Naive B cell (primary cell): ENCODE measurements at places on chromosomes 5 and 9. TPM values are rescaled to one million over a fixed set of nuclear protein-coding genes. Genes with fewer than 3 reads are reported as not detected.
A peak's percentile ranks its signal among the peaks of the same experiment; 100 is the strongest.

The BTNL8 gene
- not detected for polyA plus RNA-seq

The NCS1 gene
- not detected for polyA plus RNA-seq

The SLC46A2 gene
- not detected for polyA plus RNA-seq

The FOXD4L6 gene
- polyA plus RNA-seq: not detected

The SPOCK1 gene
- polyA plus RNA-seq: not detected

The SURF4 gene
- polyA plus RNA-seq: 89.8 TPM

DNA sequence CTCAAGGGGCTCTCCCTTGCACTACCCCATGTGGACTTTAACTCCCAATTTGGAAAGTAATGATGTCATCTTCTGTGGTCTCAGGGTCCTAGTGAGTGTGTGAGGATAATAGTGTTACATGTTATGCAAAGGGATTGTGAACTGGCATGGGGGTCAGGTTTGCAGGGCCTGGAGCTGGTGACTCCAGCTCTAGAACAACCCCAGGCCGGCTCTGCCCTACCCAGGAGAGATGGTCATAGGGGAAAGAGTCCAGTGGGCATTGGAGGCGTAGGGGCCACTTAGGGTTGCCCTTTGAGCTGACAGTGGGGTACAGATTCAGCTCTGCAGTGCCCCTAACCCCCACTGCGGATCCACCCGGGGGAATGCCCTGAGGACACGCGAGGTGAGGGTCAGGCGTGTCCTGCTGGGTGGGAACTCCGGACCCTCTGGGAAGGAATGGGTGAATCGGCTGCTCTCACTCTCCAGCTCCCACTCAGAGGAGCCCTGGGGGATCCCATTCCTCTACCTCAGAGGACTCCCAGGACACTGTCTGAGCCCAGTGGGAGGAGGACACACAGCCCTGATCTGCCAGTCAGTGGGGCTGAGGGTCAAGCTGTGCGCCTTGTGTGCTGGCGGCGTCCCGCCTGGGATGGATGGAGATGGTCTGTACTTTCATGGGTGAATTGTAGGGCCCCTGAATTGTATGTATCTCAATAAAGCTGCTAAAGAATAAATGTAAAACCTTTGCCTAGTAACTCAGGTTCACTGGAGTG lies 2.5 kb upstream of the NKD2 start:
- H3K4me3 ChIP-seq: peak overlapping the region; percentile 11
- H3K4me1 ChIP-seq: peaks cover 16% of the 10 kb centered on the region
- H3K27me3 ChIP-seq: peaks cover 44% of the 10 kb centered on the region
- no peak for DNase-seq
- no peak overlapping the region for H3K27ac ChIP-seq

DNA sequence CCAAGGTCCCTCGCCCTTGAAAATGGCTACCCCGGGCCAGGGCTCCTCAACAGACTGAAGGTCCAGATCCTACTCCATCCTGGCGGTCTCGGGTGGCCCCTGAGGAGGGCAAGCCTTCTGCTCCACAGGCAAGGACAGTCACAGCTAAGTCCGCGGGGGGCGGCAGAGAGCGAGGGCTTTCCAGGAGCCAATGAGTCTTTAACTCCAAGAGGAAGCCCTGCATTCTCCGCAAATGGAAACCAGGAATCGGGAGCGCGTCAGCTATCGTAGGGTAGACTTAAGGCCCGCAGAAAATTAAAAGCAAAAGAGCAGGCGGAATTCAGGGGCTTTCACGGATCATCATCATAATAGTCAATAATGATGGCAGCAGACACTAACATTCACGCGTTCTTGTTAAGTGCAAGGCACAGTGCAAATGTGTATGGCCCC lies 87.8 kb upstream of the TNFAIP8 start:
- peak; percentile 85 for DNase-seq
- peaks cover 9% of the 10 kb centered on the region for H3K36me3 ChIP-seq
- peaks cover 59% of the 10 kb centered on the region for H3K4me1 ChIP-seq
- peak overlapping the region; percentile 98 for H3K4me3 ChIP-seq
- no peaks in the 10 kb centered on the region for H3K27me3 ChIP-seq

DNA sequence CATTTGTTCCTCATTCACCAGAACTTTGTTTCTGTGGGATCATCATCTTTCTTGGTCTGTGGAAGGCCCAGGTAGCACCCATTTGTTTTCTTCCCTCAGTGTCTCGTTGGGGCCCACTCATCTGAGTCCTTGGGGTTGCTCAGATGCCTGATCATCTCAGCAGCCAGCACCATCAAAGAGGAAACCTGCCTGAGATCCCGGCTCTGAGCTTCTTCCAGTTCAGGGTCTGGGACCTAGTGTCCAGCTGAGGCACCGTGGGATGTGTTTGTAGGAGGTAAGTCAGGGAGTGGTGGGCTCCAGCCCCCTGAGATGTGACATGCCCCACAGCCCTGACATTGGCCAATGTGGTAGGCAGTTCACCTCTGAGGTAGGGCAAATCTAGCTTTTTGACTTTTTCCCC lies 9.4 kb upstream of the CD180 start:
- H3K36me3 ChIP-seq: no peaks in the 10 kb centered on the region
- peak overlapping the region; percentile 79 for H3K4me3 ChIP-seq
- DNase-seq: no peak

GRCh38 chr9:109976303-109976702 lies 196.3 kb downstream of the PALM2AKAP2 start:
- no peak overlapping the region for H3K4me3 ChIP-seq
- H3K36me3 ChIP-seq: no peaks in the 10 kb centered on the region
- peaks cover 95% of the 10 kb centered on the region for H3K4me1 ChIP-seq
- peak overlapping the region; percentile 96 for H3K27ac ChIP-seq
- DNase-seq: no peak

DNA sequence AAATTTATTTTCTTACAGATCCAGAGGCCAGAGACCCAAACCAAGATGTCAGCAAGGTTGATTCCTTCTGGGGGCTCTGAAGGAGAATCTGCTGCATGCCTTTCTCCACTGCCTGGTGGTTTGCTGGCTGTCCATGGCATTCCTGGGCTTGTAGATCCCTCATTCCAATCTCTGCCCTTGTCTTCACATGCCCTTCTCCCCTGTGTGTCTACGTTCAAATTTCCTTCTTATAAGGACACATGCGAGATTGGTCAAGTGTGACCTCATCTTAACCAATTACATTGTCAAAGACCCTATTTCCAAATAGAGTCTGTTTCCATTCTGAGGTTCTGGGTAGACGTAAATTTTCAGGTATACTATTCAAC lies 84.5 kb upstream of the RAI14 start:
- no peaks in the 10 kb centered on the region for H3K27me3 ChIP-seq
- no peaks in the 10 kb centered on the region for H3K4me1 ChIP-seq
- no peak overlapping the region for H3K4me3 ChIP-seq
- H3K36me3 ChIP-seq: no peaks in the 10 kb centered on the region
- DNase-seq: no peak

- no peak for DNase-seq
- H3K4me1 ChIP-seq: peaks cover 13% of the 10 kb centered on the region
- no peak overlapping the region for H3K4me3 ChIP-seq
- H3K27ac ChIP-seq: no peak overlapping the region
- no peaks in the 10 kb centered on the region for H3K36me3 ChIP-seq
These were observed 7.3 kb upstream of the FCN1 start for GRCh38 chr9:134925011-134925511.

GRCh38 chr5:103086547-103086946 lies 33.4 kb downstream of the GIN1 start:
- no peak overlapping the region for H3K4me3 ChIP-seq
- H3K27ac ChIP-seq: no peak overlapping the region
- no peak for DNase-seq
- H3K36me3 ChIP-seq: peaks cover 54% of the 10 kb centered on the region

DNA sequence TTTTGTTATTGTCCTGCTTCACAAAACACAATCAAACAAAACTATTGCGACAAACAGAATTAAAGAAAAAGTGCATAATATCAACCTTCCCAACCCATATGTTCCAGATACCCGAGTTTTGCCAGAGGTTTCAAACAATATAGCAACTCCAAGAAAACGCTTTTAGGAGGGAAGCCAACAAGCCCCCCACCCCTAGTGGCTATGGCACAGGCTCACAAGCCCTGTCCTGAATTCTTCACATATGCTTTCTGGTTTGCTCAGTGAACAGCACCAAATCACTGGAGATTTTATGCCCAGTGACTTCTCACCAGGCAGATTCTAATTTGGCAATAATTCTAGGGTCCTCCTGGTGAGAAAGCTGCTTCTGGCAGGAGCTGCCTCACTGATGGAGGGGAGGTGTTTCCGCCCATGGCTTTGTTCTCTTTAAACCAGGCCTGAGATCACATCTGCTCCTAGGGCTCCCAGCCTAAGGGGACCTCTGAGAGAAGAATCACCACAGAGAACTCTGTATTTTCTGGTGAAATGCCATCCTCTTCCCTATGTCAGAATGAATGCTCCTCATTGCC lies 1982.4 kb downstream of the EFNA5 start:
- no peaks in the 10 kb centered on the region for H3K27me3 ChIP-seq
- no peak for DNase-seq
- H3K27ac ChIP-seq: no peak overlapping the region
- no peak overlapping the region for H3K4me3 ChIP-seq
- H3K36me3 ChIP-seq: no peaks in the 10 kb centered on the region

- peak; percentile 65 for DNase-seq
- no peaks in the 10 kb centered on the region for H3K36me3 ChIP-seq
- peak within 1 kb of the TSS; percentile 95 for H3K4me3 ChIP-seq
- peak within 1 kb of the TSS; percentile 92 for H3K27ac ChIP-seq
- peaks cover 48% of the 10 kb centered on the region for H3K4me1 ChIP-seq
These were observed at the start of gene TNFSF8 for GRCh38 chr9:114930056-114930812. Gene TNFSF8 (minus strand): TSS chr9:114930591. CDS start chr9:114930303, 288 bp downstream.

- no peaks in the 10 kb centered on the region for H3K36me3 ChIP-seq
- no peaks in the 10 kb centered on the region for H3K27me3 ChIP-seq
- H3K4me3 ChIP-seq: no peak overlapping the region
- DNase-seq: no peak
- no peak overlapping the region for H3K27ac ChIP-seq
These were observed 5.0 kb upstream of the NIPAL4 start for GRCh38 chr5:157455057-157455456.

- no peak overlapping the region for H3K27ac ChIP-seq
- peaks cover 11% of the 10 kb centered on the region for H3K36me3 ChIP-seq
- DNase-seq: no peak
- H3K4me1 ChIP-seq: peaks cover 15% of the 10 kb centered on the region
- peak overlapping the region; percentile 69 for H3K4me3 ChIP-seq
These were observed 930 bp downstream of the PRLR start for GRCh38 chr5:35229076-35230037.

DNA sequence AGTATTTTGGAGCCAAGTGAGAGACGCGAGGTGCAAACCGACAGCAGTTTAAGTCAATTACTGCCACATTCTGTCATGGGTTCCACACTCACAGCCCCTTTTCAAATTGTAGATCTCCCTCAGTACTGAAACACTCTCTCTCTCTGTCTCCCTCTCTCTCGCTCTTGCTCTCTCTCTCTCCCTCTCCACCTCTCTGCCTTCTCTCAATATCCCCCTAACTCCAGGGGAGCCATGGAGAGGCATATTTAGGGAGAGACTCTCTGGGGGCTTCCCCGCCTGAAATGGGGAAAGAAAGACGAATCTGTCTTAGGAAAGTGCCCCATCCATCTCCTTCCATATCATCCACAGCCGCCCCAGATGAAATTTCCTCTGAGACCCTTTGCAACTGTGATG lies 1.6 kb downstream of the BRINP1 start:
- peaks cover 79% of the 10 kb centered on the region for H3K27me3 ChIP-seq
- peaks cover 3% of the 10 kb centered on the region for H3K4me1 ChIP-seq
- no peak overlapping the region for H3K4me3 ChIP-seq
- H3K36me3 ChIP-seq: no peaks in the 10 kb centered on the region
- no peak overlapping the region for H3K27ac ChIP-seq

GRCh38 chr5:111383288-111383970 lies 128.9 kb downstream of the STARD4 start:
- no peak overlapping the region for H3K4me3 ChIP-seq
- no peaks in the 10 kb centered on the region for H3K36me3 ChIP-seq
- H3K4me1 ChIP-seq: no peaks in the 10 kb centered on the region

DNA sequence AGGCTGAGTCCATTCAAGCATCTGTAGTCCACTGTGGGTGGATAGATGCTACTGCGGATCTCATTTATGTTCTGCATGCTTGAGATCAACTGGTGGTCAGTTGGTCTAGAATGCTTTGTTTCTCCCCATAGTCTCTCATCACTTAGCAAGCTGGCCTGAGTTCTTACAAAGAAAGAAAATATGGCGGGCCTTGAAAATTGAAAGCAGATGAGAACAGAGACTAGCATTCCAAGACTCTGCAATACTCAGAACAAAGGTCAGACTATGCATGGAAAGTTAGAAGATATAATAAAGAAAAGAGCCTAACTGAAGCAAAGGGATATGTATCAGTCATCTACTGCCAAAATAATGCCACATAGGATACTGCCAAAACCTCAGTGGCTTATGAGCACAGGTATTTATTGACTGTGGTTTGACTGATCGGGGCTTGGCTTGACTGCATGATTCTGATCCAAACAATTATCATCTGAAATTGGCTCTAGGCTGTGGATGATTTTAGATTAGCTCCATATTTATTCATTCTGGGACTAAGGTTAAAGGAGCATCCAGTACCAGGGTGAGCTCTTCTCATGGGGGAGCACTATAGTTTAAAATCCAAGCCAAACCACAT lies 258.9 kb downstream of the TAF11L14 start:
- H3K4me1 ChIP-seq: no peaks in the 10 kb centered on the region
- no peaks in the 10 kb centered on the region for H3K27me3 ChIP-seq
